Activated T-helper 1 cell treated with Interleukin-2 at 50 U/mL for 16 hours (primary cell): ENCODE measurements at places on chromosomes 12 and 14.

DNA sequence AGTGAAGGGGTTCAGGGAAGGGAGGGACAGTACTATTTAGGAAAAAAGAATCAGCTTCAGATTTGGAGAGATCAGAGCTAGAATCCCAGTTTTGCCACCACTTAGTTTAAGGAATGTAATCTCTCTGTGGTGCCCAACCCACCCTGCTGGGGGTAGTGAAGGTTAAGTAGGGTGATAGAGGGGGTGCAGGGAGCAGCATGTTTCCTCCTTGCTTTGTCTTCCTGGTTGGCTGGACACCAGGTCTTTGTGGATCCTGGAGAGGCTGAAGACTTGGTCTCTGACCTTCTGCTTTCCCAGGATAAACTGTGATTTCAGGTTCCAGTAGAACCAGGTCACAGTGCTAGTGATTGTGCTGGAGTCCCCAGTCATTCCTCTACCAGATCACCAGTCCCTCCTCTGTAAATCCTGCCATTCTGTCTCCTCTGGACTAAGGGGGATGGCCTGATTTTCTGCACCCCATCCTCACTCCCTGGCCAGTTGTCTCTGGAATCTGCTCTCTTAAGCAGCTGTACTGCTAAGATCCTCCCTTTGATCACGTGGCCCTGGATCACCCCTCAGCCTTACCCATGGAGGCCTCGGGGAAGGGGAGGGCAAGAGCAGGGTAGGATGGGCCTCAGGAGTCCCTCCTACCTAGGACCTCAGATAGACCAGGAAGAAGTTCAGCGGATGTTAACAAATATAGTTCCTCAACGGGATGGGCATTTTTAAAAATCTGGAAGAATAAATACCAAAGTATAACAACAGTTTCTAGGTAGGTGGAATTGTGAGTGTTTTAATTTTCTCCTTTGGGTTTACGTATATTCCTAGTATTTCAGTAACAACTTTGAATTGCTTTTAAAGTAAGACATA lies 3.1 kb downstream of the MAP3K12 start:
- no peak for DNase-seq

DNA sequence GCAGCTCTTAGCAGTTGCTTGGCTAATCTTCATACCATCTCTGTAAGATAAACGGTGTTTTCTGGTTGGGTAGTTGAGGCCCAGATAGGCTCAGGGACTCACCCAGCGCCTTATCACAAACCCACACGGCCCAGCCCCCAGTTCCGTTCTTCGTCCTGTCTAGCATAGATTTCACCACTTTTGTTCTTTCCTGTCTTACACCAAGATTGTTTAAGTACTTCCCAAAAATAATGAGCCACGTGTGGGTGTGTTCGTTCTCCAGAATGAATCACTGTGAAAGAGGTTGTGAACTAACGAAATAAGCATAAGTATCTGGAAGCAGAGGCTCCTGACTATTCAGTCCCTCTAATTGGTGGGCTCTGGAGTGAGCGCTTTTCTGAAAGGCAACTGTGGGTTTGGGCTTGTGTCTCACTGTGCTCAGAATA lies 21.4 kb downstream of the ACVR1B start:
- DNase-seq: peak; percentile 13

DNA sequence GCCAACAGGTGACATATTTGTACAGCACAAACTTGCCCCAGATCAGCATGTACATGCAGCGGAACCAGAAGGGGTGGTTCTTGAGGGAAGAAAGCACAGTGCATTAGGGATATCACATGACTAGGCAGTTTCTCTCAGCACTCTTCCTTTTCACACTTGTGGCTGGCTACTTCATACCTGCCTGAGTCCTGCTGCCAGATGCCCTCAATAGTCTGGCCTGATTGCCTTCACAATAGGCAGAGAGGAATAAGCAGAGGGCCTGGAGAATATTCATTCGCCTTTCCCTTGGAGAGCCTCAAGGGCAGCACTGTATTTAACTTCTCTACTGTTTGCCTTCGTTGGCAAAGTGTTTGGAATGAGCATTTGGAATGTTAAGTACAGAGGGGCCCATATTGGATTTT lies 7.9 kb downstream of the EMG1 start:
- no peak for DNase-seq

DNA sequence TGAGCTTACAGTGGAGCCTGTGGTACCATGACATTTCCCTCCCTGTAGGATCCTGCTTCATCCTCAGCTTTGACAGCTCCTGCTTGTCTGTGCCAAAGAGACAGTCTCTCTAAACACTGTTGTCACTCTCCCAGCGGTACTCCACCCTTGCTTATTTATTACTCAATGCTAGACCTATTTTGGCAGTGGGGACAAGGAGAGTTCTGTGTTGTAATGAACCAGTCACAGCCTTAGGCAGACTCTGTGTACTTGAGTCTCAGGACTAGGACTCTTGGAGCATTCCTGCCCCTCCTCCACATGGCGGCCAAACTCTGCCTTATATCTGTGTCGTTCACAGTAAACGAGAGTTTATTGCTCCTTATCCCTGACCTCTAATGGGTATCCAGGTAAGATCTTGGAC lies 70.9 kb downstream of the PIK3C2G start:
- no peak for DNase-seq

DNA sequence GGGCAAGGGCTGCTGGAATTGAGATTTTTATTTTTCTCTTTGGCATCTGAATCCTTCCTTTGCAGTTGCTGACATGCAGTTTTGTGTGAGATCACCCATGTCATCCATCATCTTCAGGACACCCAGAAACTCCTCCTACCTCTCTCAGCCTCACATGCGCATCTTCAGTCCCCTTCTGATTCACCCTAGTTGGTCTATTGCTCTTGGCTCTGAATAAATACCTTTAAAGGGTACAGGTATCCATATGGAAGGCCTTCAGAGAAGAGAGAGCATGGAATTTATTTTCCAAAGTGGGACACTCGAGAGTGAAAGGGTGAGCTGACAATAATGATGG lies 41.8 kb downstream of the NTF3 start:
- no peak for DNase-seq

- DNase-seq: no peak
Observed at GRCh38 chr12:3220382-3221321, 143.5 kb downstream of the TSPAN9 start.

DNA sequence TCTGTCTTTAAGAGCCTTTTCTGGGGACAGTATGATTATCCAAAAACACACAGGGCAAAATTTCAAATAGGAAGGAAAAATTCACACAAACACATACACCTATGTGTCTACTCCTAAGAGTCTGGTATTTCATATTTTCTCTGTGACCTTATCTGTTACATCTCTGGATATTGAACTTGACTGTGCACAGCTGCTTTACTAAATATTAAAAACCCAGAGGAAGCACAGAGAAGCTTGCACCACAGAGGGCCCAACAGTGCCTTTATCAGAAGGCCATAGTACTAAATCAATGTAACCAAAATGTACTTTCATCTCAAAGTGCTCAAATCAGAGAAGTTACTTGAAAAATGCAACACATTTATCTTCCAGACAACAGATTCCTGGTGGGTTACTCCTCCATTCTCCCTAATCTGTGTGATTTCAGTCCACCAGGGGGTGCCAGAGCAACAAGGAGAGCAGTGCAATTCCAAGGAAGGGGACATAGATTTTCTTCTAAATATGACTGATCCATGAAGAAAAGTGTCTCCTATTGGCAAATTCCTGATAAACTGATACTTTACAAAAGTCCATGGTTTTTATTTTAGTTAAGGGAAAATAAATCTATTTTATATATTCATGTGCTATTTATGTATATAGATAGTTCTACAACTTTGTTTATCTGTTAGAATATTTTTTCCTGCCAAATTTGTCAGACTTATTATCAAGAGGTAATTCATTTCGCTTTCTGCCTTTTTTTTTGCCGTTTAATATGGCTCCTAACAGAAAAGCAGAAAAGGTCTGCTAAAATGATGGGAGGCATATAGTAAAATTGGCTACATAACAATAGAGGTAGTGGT lies 617.6 kb downstream of the LRFN5 start:
- no peak for DNase-seq

DNA sequence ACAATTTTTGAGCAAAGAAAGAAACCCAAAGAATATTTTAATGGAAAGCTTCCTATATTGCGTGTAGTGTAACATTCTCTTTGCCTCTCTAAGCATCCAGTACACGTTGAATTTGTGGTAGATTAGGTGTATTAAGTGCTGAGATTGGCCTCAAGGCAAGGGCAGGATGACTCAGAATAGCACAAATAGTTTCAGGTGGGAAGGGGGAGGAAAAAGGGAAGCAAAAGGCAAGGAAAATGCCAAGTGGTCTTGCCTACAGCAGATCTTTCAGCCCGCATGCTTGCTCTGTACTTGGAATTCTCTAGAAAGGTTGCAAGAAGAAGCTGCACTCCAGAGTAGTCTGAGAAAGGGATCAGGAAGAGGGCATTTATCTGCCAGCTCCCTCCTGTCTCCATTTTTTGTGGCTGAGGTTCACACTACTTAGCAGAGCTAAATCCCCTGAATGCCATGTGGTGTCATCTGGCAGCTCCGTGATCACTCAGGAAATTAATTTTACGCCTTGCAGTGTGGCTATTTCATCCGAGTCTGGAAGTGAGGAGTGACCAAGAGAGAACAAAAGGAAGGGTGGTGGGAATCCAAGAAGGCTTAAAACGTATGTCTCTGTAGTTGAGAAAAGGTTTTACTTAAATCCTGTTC lies 28.5 kb downstream of the CDKN1B start:
- no peak for DNase-seq

DNA sequence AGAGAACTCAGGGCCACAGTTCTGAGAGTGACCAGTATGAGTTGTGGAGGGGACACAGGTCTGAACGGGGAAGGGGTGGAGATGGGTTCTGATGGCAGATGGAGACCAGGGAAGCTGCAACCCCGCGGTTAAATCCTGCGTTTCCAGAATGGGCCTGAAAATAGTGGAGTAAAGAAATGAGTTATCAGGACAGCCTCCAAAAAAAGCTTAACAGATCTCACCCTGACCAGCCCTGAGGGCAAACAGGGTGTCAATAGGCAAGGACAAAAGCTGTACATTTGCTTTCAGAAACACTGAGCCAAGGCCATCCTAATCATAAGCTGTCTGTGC lies 555 bp upstream of the RTN1 start:
- no peak for DNase-seq

DNA sequence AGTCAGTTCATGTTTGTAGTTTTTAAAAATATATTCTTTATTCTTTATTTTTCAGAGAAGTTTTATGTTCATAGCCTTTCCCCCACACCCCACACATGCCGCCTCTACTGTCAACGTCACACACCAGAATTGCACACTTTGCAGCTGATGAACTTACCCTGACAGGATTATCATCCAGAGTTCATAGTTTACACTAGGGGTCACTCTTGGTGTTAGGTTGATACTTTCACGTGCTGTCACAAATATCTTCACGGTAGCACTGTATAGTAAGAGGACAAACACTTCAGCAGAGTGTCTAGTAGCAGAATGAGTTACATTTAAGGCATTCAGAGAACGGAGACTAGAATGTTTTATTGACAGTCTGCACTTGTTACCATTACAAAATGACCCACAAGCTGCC lies 5.1 kb downstream of the DPPA3 start:
- no peak for DNase-seq

GRCh38 chr14:104521816-104522745 lies 57.5 kb upstream of the C14orf180 start:
- no peak for DNase-seq

GRCh38 chr12:107917912-107918800 lies 143.7 kb downstream of the ASCL4 start:
- DNase-seq: no peak

GRCh38 chr12:6274231-6275221 lies 36.0 kb upstream of the PLEKHG6 start:
- no peak for DNase-seq

- DNase-seq: no peak
Observed at GRCh38 chr12:11133162-11133561, 1.3 kb downstream of the TAS2R30 start.

GRCh38 chr12:54370171-54370730 lies 6.0 kb upstream of the GPR84 start:
- DNase-seq: no peak

DNA sequence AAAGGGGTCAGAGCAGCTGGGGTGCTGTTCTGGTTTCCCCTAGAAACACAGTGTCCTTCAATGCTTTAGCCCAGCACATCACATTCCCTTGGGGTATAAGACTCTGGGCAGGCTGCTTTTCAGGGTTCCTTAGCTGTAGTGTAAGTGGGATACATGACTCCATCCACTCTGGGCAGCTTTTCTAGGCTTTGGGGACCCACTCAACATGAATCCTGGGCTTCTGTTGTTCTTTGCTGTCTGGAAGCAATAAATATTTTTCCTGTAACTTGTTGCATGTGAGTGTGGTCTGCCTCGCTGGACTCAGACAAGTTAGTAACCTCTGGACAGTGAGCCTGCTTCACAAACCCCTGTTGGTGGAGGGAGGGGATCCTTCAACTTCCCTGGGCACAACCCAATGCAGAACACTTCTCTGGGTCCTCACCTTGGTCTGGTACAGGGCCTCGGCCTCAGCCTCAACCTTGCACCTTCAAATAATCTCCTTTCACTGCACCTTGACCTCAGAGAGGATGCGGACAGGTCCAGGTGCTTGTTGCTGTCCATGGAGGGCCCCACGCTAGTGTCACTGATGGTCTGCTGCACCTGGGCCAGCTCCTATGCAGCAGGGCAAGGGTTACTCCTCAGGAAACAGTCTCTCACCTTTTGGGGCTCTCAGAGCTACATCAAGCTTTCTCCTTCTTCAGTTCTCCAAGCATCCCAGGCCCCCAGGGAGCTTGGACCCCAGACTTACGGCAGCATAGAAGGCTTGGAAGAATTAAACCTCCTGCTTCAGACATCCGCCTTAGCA lies 13.5 kb upstream of the KRT73 start:
- no peak for DNase-seq

DNA sequence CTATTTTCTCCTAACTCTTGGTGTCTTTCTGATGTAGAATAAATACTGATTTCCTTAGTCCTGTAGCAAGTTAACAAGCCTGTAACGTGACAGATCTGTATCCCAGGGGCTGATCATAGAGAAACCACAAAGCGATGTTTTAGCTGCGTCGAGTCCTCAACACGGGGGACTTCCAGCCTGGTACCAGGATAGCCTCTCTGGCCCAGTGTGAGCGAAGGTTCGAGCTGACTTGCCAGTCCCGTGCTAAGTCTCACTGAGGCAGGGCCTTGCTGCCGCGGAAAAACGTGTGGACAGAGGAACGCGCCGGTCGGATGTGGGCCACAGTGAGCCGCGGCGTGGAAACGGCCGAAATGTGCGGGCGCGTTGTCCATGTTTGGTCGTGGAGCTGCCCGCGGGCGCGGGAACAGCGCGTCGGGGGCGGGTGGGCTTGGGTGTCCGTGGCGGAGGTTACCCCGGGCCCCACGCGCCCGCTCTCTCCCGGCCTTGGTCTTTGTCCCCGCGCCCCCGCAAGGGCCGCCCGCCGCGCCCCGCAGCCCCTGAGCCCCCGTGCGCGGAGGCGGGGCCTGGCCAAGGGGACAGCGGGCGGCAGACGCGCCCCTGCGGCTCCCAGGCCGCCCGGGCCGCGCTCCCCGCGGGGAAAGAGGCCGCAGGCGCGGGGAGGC lies 531 bp upstream of the EML1 start:
- DNase-seq: no peak

DNA sequence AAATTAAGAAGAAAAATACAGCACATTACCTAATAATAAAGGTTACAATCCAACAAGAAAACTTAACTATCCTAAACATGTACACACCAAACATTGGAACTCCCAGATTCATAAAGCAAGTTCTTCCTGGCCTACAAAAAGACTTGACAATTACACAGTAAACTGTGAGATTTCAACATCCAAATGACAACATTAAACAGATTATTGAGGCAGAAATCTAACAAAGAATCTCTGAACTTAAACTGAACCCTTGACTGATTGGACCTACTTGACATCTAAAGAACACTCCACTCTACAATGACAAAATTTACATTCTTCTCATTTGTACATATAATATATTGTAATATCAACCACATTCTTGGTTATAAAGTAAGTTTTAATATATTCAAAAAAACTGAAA lies 1341.3 kb downstream of the LRFN5 start:
- DNase-seq: no peak
